Stimulated activated naive CD4-positive, alpha-beta T cell (primary cell): ENCODE measurements at places on chromosomes 1 and 21.

DNA sequence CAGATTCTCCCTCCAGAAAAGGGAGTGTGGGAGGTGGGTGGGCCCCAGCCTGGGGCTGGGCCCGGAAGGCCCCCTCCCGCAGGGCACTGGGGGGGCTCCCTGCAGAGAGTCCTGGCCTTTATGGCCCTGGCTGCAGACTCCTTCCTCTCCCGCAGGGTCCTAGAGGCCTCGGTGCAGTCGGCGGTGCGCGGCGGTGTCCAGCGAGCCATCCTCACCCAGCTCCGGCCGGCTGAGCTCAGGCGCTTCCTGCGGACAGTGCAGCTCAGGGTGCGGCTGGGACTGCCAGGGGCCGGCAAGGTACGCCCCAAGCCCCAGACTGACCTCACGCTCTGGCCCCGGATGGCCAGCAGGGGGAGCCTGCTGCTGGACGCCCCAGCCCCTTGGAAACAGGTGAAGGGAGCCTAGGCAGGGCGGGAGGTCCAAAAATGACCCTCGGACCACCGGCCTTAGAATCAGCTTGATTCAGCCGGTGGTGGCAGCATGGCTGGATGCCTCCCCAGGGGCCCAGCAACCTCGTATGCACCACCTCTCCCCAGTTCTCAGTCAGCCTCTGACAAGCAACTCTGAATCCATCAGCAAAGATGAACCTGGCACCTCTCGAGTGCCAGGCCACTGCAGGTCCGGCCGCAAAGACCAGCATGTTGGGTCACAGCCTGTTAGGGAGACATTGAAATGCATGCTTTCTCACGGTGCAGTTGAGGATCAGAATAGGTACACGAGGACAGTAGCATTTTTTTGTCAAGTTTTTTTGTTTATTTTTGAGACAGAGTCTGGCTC, 20.6 kb downstream of the MTHFR start:
- DNase-seq, result no peak

GRCh38 chr1:217946511-217946910, 315.4 kb downstream of the SPATA17 start:
- DNase-seq, result no peak

GRCh38 chr1:79006564-79006963, at the start of gene ADGRL4:
Gene ADGRL4 (minus strand): TSS chr1:79006730. CDS start chr1:79006654, 76 bp downstream.
- DNase-seq, result no peak

DNA sequence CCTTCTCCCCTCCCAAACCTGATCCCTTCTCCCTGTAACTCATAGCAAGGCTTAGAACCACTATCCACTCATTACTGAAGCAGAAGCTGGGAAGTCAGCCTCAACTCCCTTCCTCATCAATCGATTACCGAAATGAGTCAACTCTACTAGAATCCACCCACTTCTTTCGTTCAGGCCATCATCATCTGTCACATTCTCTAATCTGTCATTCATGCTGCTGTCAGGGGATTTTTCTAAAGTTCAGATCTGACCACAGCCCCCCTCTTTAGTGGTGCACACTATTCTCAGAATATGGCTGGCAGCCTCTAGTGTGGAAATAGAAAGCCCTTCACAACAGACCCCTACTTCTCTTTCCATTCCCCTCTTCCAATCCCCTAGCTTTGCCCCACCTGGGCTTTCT, 5.1 kb downstream of the NT5C1A start:
- DNase-seq, result no peak

DNA sequence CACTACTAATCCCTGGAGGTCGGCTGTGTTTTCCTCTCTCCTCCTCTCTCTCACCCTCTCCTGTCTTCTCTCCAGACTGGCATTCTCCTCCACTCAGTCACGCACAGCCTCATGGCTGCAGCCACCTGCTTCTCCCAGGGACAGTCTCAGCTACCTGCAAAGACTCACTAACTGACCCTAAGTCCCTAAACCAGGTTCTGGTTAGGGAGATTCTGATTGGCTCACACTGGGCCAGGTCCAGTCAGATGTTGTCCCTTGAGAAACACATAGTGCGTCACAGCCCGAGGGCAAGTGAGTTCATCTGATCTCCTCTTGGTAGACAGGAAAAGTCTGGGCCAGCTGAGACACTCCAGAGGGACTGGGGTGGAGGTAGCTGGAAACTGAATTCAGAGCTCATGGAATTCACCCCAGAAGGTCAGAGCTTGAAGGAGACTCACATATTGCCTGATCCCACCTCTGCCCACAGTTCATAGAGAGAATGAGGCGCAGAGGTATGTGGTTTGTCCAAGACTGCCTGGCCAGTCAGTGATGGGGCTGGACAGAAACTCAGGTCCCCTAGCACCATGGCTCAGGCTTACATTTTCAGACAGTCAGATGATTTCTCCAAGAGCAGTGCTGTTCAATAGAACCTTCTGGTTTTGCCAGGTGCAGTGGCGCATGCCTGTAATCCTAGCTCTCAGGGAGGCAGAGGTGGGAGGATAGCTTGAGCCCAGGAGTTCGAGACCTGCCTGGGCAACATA, 40.4 kb upstream of the RPL11 start:
- no peak for DNase-seq

DNA sequence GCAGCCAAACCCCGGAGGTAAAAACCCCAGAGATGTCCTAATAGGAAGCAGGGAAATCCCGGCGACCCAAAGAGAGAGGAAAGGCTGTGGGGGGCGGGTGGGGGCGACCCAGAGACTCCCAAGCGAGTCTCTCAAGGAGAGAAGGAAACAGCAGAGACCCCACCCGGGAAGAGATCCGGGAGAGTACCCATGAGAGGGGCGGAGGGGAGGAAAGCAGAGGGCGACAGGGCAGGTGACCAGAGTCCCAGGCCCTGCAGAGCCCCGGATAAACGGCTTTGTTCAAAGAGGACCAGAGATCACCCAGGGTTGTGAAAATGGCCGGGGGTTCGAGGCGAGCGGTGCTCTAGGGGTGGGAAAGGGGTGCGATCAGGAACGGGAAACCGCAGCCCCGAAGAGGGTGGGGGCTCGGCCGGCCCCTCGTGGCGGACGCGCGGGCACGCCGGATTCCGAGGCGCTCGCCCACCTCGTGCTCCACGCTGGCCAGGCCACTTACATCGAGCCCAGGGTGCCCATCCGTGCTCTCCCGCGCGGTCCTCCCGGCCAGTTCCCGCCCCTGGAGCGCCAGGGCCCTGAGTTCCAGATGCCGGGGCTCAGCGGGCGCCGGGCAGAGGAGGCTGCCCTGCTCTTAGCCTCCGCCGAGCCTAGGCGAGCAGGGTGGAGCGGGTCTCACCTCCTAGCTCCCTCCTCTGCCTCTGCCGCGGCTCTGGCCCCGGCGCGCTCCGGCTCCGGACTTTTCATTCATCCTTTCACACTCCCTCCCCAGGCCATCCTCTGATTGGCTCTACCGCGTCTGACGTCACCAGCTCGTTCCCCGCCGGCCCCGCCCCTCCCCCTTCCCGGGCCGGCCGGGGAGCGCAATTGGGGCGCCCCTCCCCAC, 52.3 kb downstream of the RHBG start:
- DNase-seq, result peak; percentile 24

DNA sequence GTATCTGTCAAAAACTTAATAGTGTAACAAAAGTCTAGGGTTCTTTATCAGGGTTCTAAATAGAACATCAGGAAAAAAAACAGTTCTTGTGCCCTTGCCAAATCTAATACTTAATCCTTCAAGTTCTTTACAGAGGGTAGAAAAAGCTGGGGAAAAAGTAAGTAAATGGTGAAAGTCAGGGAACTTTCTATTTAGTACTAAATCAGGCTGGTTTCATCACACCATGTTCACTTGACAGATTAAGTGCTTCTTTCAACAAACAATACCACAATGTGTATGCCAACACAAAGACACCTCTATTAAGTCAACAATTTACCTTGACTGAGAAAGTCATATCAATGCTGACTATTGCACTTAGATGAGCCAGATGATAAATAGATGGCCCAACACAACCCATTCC, 9.7 kb downstream of the DBT start:
- DNase-seq, result no peak

DNA sequence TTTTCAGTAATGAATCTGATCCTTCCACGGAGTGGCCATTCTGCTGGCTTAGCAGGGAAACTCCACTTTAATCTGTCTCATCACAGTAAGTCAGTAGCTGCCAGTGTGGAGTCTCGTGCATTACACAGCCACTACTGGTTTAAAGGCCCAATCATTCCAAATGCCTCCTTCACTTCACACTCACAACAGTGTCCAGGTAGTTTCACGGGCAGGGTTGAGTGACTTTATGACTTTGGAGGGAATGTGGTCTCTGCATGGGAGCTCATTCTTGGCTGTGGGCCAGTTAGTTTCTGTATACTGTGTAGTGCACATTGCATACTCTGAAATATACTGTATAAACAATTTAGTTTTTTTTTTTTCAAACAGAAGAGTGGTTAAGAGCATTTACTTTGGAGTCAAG, 34.6 kb upstream of the C1orf87 start:
- no peak for DNase-seq

DNA sequence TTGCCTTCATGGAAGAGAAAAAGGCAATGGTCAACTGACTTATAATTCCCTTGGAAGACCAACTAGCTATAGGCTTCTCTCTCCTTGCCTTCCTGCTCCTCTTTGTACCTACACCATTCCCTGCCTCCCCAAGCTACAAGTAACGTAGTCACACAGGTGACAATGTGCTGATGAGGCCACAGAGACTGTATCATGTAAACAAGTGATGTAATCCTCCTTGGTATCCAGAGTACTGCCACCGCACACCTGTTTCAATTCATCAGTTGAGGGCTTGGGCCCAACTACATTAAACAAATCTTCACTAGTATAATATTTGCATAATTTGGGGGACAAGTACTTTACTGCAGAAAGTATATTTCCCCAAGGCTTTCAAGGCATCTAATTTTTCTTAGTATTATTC, 76.4 kb upstream of the SCYL3 start:
- no peak for DNase-seq

DNA sequence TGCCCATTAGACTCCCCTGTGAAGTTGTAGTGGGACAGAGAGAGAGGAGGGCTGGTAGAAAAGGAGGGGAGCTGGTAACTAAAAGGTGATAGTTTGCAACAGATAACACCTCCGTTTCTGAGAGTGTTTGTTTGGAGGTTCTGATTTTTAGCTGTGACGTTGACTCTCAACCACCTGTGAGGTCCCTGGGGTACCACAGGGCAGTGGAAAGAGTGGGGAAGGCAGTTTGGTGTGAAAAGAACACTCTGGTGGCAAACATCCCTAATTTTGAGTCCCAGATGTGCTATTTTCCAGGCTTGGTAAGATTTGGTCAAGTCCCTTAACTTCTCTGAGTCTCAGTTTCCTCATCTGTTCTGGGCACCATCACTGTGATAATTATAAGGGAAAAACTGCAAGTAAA, 29.3 kb downstream of the RAB3B start:
- no peak for DNase-seq

GRCh38 chr1:64292399-64292798, 89.0 kb downstream of the UBE2U start:
- no peak for DNase-seq

GRCh38 chr1:54723985-54724384, 8.3 kb downstream of the TTC4 start:
- DNase-seq, result no peak

DNA sequence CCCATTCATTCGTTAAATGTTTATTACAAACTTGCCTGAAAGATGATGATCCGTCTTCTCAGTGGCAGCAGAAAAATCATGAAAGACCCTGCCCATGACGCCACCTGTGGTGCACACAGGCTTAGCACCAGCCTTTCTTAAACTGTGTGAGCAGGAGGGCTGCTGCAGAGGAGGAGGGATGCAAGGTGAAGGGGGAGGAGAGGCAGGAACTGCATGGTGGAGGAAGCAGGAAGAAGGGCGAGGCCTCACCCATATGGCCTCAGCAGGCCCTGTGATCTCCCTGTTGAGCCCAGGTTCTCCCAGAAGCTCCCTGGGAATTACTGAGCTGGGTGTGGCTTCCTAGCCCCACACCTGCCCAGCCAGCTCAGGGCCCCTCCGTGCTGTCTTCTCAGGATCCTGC, 25.0 kb upstream of the RD3 start:
- no peak for DNase-seq

- DNase-seq, result no peak
These were observed 40.4 kb downstream of the TENT5C start for GRCh38 chr1:117646007-117646811.

GRCh38 chr1:77825131-77825709, 45.8 kb downstream of the MIGA1 start:
- DNase-seq, result no peak

DNA sequence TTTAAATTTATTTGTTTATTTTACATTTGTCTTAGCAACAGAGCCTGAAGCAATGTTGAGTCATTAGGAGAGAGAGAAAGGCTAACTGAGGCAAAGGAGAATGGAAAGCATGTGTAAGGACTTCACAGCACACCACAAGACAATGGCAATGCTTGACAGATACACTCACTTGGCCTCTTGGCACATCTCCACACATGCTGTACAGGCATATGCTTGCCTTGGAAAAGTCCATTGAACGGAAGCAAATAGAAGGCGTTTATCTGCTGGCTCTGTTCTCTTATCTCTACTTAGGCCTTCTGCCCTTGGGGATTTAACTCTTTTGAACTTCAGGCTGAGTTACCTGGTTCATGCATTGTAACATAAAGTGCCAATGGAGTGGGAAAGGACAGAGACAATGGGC, 262.2 kb upstream of the POU3F1 start:
- no peak for DNase-seq

DNA sequence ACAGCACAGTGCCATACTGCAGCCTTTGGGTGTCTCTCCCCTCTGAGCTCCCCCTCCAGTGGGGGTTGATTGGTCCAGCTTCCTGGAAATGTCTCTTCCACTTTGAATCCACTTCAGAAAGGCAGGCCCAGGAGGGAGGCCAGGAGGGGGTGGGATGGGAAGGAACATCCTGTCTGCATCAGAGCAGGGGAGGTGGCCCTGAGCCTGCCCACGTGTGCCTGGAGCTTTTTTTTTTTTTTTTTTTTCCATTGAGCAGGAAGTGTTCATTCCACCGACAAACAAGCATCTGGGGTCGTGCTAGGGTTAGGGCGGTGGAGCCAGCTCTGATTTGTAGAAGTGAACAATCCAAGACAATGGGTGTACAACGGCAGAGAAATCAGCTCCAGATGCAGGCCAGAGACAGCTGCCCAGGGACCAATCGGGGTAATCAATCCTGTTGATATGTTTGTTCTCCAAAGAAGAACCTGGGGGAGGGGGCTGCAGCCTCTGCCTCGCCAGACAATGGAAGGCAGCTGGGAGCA, 93.3 kb downstream of the SSBP3 start:
- no peak for DNase-seq

- DNase-seq, result no peak
These were observed 27.7 kb downstream of the KNCN start for GRCh38 chr1:46523496-46524353.

DNA sequence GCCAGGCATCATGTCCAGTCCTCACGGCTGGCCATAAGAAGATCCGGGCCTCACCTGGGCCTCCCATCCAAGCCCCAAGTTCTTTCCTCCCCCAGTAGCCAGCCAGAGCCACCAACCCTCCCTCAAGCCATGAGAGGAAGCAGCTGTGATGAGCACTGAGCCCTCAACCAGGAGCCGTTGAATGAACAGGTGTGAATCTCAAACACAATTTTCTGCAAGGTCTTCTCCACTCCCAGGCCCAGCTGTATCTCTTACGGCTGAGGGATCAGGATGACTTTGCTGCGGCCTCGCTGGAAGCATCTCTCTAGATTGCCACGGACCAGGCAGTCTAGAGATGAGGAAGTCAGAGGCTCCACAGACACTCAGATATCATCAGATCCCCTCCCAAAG, 9.8 kb upstream of the CLDN14 start:
- no peak for DNase-seq

- no peak for DNase-seq
These were observed 13.4 kb upstream of the HMCN1 start for GRCh38 chr1:185720633-185721272.
